Hematopoietic multipotent progenitor cell treated with erythropoietin and hydrocortisone succinate and interleukin-3 and kit ligand, for 8 days (in vitro differentiated cells): ENCODE measurements at places on chromosomes 3 and 15.
A peak's percentile ranks its signal among the peaks of the same experiment; 100 is the strongest.

- DNase-seq: peak; percentile 23
These were observed 1.2 kb downstream of the GP5 start for GRCh38 chr3:194397757-194398312.

- DNase-seq: no peak
These were observed 197.8 kb downstream of the TNIK start for GRCh38 chr3:171262431-171262830.

GRCh38 chr15:59696332-59696731 is 7.2 kb upstream of the BNIP2 start:
- DNase-seq: peak; percentile 88

DNA sequence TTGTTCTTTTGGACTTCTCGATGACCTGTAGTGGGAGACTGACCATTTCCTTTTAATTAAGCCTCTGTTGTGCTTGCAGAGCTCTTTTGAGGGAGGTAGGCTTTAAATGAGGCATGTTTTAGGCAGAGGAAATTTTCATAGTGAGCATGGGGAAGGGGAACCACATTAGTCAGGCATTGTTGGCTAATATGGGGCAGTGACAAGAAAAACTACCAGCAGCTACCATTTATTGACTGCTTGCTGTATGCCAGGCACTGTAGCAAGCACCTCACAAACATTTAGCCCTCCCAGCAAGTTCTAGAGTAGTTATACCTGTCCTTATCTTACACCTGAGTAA is 10.9 kb downstream of the ATG7 start:
- DNase-seq: no peak

DNA sequence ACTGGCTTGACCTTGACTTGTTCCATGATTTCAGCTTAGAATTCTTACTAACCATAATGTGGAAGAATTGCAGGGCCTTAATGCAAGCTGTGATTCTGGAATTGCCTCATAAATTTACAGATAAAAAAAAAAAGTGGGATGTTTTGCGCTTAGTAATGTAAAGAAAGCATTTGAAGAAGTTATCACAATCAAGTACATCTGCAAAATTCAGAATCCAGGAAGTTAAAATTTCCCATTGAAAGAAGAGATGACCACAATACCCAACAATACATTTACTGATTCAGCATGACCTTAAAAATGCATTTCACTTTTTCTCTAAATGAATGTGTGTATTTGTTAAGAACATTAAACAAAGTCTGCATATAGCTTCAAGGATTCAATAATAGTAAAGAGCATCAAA is 65.1 kb upstream of the CCNL1 start:
- no peak for DNase-seq

DNA sequence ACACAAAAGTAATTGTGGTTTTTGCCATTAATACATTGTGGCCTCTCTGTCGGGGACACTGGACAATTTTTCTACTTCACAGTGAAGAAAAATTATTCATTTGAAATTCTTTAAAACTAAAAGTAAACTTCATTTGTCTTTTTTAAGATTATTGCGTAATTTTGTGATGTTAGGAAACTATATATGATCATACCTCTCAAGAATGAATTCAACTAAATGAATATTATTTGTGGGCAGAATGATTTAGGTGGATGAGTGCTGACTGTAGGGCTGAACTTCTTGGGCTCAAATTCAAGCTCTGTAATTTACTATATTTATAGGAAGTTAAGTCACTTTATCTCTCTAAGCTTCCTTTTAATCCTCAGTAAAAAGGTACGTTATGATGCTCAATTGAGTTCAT is 441.2 kb downstream of the ROBO1 start:
- no peak for DNase-seq

DNA sequence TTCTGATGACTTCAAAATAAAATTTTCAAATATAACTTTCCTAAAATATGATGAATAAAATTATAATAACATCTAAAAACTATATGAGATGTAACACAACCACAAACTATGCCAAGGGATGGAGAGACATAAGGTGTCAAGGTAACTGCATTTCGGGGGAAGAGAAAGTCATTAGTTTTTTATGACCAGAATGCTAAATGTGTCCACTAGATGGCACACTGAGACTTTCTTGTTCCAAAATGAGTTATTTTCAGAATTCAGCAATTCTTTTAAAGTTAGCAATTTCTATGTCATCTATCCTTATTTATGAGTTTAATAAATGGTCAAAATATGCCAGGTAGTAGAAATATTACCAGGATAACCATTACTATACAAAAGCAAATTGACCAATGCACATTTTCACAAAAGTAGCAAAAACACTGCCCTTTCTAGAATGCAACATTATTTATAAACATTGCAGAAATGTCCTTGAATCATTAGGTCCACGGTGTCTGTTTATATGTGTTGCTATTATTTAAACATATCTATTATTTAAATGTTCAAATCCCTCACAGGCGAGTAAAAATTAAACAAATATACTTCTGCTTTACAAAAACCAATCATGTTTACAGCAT is 374.2 kb downstream of the PLCL2 start:
- peak; percentile 61 for DNase-seq
